ENCODE measurements at places on chromosomes 1 and 21.
A peak's percentile ranks its signal among the peaks of the same experiment; 100 is the strongest.

DNA sequence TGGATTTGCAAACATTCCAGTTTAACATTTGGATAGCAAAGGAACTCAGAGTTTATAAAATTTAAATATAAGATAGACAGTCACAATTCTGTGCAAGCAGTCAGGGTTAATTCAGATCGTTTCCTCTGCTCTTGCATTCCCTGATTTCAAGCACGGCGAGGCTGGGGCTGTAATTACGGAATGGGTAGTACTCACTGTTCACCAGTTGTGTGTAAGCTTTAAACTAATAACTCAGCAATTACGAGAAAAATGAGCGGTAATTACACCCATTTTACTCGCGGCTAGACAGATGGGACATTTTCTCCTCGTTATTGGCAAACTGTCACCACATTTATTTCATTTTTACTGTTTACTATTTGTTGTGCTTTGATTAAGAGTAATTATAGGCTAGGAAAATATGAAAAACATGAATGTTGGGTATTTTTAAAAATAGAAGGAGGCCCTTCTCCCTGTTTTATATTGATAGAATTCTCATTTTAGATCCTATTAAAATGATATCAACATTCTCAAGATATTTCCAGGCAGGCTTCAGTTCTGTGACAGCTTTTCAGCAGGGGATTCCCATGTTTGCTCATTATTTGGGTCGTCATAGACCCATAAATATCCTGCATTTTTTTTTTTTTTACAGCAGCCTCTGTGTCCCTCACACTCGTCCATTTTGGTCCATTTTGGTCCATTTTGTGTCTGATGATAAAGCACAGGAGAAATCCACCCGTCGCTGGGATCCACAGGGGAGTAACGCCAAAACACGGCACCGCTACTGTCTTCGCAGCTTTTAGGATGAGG is 208.3 kb downstream of the DSCAM start:
- DNase-seq: no peak

GRCh38 chr1:29523576-29523975 is 287.3 kb downstream of the PTPRU start:
- DNase-seq: no peak

- DNase-seq: no peak
These were observed 133.9 kb upstream of the IGSF21 start for GRCh38 chr1:17973694-17974093.

GRCh38 chr1:34166191-34166624 is 1.2 kb upstream of the CSMD2 start:
- DNase-seq: no peak

DNA sequence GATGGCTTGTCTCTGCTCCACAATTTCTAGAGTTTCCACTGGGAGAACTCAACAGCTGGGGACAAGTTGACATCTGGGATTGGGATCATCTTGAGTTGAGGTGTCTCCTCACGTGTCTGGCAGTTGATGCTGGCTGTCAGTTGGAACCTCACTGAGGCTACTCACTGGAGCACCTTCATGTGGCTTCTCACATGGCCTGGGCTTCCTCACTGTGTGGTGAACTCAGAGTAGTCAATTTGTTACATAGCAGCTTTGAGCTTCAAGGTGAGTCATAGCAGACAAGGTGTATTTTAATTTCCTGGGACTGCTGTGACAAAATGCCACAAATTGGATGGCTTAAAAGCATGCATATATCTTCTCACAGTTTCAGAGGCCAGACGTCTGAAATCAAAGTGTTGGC is 44.0 kb downstream of the NTNG1 start:
- no peak for DNase-seq

DNA sequence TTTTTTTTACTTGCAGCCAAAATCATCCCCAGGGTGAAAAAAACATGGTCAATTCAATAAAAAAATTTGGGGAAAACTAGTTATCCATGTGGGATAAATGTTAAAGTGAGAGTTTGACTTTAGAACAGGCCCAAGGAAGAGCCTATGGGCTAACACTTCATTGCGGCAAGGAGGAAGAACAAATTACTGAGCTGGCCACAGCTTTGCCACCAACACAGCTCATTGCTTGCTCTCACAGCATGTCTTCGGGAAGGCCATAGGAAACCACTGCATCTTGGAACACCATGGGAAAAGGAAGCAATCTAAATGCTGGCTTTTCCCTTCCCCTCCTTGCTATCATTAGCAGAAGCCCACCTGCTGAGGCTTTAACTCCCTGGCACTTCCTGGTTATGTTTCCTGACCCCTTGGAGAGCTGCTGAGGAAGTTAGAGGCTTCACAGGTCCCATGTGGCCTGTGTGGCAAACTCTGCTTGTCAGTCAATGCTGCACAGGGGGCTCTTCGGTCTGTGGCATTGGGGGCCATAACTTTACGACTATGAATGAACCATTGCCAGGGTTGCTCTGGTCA is 86.0 kb downstream of the SLC25A24 start:
- DNase-seq: peak; percentile 17

DNA sequence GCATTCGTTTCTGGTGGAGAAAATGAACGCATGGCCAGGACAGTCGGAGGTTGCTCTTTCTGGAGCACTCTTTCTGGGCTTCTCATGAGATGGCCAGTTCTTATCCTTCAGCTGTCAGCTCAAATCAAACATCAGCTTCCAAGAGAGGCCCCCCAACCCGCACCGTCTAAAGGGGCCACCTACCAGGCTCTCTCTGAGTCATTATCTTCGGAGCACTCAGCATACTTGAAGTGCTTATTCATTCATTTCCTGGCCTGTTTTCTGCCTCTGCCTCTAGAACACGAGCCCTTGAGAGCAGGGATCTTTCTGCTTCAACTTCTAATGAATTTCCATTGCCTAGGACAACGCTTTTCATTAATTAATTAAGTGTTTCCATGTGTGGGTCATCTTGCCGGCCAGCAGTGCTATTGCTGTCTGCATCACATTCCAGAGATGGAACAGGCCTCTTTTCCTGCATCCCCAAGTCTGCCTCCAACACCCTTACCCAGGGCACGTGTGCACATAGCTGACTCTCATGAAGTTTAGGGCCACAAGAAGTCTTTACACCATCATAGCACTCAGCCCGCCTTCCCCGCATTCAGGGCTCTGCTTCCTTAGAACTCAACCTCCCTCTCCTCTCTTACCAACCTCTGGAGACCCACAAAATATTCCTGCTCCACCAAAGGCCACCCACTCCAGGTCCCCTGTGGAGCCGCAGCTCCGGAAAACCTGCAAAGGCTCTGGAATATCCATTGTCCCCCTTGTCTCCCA is 52.1 kb upstream of the LAPTM5 start:
- no peak for DNase-seq

DNA sequence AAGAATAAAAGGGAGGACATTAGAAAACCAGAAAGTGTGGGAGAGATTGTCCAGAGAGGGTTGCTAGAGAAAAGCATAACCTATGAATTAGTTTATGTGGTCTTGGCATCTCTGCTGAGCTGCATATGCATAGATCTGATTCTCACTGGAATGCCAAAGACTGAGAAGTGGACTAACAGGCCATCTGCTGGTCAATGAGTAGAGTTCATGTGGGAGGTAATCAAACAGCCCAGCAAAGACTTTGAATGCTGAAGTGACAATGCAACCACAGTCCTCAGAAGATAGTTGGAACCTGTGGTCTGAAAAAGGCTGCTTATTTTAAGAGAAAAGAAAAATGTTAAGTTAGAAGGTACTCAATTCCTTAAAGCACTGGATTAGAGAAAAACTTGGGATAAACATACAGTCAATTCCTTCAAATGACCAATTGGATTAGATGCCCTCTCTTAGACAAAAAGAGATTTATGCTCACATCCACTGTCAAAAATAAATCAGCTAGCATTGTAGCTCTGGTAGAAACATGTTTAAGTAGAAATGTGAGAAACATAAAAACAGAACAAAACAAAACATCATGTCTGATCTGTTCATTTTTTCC is 382.8 kb downstream of the AMY1C start:
- no peak for DNase-seq

GRCh38 chr1:245576323-245576722 is 421.5 kb downstream of the KIF26B start:
- DNase-seq: no peak

DNA sequence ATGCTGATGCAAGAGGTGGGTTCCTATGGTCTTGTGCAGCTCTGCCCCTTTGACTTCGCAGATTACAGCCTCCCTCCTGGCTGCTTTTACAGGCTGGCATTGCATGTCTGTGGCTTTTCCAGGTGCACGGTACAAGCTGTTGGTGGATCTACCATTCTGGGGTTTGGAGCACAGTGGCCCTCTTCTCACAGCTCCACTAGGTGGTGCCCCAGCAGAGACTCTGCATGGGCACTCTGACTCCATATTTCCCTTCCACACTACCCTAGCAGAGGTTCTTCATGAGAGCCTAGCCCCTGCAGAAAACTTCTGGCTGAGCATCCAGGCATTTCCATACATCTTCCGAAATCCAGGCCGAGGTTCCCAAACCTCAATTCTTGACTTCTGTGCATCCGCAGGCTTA is 989.0 kb downstream of the PLA2G4A start:
- no peak for DNase-seq

GRCh38 chr1:203771901-203772301 is 6.9 kb downstream of the LAX1 start:
- no peak for DNase-seq

DNA sequence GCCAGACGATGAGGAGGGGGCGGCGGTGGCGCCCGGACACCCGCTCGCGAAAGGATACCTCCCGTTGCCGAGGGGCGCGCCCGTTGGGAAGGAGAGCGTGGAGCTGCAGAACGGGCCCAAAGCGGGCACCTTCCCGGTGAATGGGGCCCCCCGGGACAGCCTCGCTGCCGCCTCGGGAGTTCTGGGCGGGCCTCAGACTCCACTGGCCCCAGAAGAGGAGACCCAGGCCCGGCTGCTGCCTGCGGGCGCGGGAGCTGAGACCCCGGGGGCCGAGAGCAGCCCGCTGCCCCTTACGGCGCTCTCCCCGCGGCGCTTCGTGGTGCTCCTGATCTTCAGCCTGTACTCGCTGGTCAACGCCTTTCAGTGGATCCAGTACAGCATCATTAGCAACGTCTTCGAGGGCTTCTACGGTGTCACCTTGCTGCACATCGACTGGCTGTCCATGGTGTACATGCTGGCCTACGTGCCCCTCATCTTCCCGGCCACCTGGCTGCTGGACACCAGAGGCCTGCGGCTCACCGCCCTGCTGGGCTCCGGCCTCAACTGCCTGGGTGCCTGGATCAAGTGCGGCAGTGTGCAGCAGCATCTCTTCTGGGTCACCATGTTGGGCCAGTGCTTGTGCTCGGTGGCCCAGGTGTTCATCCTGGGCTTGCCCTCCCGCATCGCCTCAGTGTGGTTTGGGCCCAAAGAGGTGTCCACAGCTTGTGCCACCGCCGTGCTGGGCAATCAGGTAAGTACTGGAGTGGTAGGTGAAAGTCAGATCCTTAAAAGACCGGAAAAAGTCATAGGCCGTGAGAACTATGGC is 588 bp downstream of the FLVCR1 start:
- DNase-seq: peak; percentile 19

DNA sequence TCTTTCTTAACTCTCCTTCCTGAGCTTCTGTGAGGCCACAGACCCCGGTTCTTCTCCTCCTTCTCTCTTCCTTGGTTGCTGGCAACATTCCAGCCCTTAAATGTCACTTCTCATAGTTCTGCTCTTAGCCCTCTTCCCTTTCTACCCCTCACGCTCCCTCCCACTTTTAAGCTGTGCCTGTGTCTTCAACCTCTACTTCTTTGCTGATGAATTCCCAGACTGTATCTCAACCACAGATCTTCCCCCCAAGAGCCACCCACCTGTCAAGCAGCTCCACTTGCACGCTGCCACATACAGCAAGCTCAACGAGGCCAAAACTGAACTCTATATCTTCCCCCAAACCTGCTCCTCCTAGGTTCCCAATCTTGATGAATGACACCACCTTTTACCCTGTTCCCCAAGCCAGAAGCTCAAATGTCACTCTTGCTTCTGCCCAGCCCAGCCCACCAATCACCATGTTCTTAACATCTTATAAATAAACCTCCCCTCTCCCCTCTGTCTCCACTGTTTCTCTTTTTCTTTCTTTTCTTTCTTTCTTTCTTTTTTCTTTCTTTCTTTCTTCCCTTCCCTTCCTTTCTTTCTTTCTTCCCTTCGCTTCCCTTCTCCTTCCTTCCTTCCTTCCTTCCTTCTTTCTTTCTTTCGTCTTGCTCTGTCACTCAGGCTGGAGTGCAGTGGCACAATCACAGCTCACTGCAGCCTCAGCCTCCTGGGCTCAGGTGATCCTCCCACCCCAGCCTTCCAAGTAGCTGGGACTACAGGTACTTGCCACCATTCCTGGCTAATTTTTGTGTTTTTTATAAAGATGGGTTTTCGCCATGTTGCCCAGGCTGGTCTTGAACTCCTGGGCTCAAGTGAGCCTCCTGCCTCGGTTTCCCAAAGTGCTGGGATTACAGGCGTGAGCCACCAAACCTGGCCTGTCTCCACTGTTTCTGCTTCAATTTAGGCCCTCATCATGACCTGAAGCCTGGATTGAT is 19.8 kb upstream of the PTP4A2 start:
- DNase-seq: peak; percentile 94

- no peak for DNase-seq
These were observed 344.1 kb upstream of the VAMP3 start for GRCh38 chr1:7426780-7427604.

GRCh38 chr1:223776075-223776814 is 63.9 kb downstream of the CAPN2 start:
- DNase-seq: peak; percentile 34

DNA sequence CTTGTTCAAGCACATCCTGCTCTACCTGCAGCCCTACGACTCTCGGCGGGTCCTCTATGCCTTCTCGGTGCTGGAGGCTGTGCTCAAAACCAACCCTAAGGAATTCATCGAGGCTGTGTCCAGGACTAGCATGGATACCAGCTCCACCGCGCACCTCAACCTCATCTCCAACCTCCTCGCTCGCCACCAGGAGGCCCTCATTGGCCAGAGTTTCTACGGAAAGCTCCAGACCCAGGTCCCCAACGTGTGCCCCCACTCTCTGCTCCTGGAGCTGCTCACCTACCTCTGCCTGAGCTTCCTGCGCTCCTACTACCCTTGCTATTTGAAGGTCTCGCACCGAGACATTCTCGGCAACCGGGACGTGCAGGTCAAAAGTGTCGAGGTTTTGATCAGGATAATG is 74.3 kb upstream of the MORC3 start:
- no peak for DNase-seq

- no peak for DNase-seq
These were observed 48.6 kb downstream of the ITSN1 start for GRCh38 chr21:33690874-33691273.

DNA sequence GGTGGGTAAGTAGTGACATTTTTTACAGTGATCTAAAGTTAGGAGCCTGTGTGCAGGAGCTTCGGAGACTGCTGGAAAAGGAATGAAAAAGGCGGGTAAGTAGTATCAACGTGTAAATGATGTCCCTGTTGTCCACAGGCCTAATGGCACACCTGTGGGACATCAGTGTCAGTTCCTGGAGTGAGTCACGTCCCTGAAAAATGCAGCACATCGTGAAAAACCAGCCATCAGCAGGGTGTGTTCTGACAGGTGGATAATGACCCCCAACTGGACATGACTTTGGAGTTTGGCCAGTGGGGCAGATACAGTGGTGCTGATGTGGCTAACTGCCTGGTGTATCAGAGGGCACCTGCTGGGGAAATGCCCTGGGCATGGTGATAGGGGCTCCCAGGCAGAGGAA is 12.0 kb upstream of the PRDM15 start:
- DNase-seq: no peak

DNA sequence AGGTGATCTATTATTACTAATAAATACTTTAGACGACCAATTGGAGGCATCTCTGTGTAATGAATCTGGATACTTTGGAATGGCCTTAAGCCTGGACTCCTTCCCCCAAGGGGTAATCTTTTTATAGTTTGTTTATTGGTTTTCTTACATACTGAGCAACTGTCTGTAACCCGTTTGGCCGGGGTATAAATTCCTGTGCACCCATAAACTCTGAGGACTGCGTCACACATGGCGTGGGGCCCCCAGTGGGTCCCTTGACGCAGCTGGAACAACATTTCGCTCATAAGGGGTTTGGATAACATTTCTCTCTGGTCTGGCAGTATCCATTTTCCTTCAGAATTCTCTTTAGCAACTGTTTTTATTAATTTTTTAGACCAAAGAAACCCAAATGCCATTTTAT is 26.5 kb downstream of the SCCPDH start:
- DNase-seq: no peak
